ENCODE measurements at places on chromosomes 4 and X.
A peak's percentile ranks its signal among the peaks of the same experiment; 100 is the strongest.

GRCh38 chrX:22959204-22959920, 40.4 kb upstream of the DDX53 start:
- DNase-seq: no peak

- no peak for DNase-seq
These were observed 377.0 kb downstream of the PDGFC start for GRCh38 chr4:156594624-156595023.

GRCh38 chr4:112910109-112910736, 139.2 kb upstream of the ANK2 start:
- no peak for DNase-seq

GRCh38 chrX:129843209-129843458, 552 bp downstream of the ZDHHC9 start:
- peak; percentile 20 for DNase-seq

- DNase-seq: no peak
These were observed 673 bp downstream of the PARM1 start for GRCh38 chr4:74933562-74934015.

DNA sequence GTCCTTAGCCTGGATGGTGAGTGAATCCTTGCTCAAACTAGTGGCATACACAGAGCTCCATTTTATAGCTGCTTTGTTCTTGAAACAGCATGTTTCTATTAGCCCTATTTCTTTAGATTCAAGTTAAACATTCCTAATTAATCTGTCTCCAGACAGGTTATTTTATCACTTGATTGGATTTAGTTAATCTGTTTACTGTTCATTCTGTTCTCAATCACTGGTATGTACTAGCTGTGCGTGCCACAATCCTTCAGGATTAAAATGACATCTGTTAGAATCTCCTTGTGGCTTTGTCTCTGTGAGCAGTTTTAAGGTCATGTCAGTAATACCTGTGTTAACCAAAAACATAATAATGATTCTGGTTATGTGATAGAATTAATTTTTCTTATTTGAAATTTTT, 36.5 kb downstream of the PTPN13 start:
- DNase-seq: no peak
